ENCODE measurements at places on chromosomes 16 and 17.

- DNase-seq: no peak
Measured at GRCh38 chr16:56424404-56424764, 961 bp downstream of the AMFR start.

DNA sequence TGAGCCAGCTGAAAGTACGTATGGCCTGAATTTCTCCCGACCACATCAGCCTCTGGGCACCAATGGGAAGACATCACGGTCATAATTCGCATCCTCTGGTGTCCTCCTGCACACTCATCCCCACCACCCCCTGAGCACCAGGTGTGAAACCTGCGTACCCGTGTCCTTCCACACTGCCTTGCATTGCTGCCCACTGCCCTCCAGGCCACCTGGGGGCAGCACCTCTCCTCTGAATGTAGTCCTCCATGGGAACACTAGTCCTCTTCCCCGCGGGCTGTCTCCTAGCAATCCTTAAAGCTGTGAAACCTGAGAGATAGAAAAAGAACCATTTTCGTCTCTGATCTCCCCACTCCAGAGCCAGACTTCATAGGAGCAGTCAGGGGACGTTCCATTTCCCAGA lies 125.5 kb downstream of the ZNF18 start:
- no peak for DNase-seq

DNA sequence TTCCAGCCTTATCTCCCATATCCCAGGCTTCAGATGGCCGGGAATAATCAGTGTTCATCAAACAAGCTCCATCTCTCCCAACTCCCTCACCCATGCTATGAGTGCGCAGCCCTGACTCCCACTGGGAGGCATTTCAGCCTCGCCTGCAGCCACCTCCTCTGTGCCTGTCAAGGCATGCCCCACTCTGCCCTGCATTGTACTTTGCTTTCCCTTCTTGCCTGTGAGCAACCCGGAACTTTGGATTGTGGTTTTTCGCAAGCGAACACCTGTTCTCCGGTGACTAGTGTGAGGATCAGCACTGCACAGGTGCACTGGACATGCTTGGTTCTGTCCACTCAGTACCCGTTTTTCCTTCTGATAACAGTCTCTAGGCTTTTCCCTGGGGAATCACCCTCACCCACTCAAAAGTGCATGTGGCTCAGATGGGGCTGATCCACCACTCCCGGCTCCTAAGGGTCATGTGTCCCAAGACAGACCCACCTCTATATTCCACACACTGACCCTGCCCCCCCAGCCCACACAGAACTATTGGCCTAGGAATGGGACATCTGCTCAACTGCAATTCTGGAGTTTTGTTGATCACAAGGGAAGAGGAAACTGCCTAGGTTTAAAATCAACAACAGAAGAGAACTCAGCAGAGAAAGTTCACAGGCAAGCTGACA lies 9.1 kb downstream of the CHST6 start:
- DNase-seq: no peak

DNA sequence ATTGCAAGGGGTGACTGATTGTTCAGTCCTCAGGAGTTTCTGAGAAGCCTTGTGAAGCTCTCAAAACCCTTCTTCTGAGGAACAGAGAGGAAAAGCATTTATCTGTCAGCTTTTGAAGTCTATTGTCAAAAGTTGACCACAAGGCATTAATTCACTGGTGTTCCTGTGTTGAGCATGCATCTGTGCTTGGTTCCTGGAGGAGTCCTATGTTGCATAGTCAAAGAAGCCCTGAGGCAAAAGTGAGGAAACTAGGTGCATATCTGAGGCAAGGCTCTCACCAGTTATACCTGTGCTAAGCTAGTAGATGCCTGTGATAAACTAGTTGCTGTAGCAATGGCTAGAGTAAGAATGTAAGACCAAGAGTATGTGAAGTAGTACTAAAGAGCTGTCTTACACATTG lies 1.8 kb upstream of the HEATR6 start:
- DNase-seq: no peak

DNA sequence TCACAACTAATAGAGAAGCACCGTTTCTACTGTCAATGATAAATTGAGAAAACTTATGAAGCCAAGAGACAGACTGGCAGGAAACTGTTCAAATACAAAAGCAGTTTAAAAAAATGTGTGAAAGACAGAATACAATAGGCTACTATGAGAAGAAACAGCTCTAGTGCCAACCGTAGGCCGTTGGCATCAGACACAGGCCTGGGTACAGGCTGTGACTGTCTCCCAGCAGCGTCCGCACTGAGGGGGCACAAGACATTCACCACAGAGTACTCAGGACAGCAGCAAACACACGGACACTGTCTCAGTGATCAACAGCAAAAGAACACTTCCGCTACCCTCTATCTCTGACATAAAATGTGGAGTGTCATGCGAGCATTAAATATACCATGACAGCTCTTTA lies 7.8 kb upstream of the C1QBP start:
- no peak for DNase-seq

- DNase-seq: no peak
Measured at GRCh38 chr17:48799069-48799723, 17.8 kb downstream of the TTLL6 start.

DNA sequence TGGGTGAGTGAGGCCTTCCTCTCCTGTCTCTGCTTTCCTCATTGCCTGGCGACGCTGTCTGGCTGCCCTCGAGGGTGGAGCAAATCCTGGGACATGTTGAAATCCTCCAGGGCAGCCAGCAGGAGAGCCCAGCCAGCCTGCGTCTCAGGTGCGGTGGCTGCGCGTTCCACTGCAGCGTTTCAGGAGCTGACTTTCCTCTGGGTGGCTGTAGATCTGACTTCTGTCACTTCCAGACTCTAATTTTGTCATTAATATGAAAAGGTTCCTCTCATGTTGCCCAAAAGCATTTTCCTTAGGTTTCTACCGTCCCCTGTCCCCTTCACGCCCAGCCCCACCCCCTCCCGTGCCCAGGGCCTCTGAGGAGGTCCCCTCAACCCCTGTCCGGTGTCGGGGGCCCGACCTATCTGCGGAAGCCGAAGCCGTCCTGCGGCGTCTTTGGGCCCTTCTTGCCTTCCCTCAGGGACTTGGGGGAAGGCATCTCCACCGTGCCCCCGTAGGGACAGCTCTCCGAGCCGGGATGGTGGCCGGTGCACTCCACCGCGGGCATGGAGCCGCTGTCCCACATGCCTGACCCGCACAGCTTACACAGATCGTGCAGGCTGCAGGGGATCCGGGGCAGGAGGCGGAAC lies 95.1 kb downstream of the TBC1D16 start:
- no peak for DNase-seq

GRCh38 chr17:56298846-56299245 lies 145.6 kb downstream of the ANKFN1 start:
- DNase-seq: no peak

DNA sequence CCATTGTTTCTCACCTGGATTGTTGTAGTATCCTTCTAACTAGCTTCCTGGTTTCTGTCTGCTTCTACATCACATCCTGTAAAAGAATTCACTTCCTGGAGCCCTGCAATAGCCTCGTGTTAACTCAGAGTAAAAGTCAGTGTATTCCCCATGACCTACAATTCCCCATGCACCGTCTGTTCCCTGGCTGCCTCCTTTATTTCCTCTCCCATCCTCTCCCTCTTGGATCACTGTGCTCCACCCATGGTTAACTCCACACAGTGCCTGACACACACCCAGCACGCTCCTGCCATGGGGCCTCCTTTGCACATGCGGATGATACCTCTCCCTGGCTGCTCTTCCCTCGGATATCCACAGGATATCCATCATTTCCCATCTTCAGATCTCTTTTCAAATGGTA lies 301.4 kb upstream of the IRX3 start:
- no peak for DNase-seq

GRCh38 chr17:67183531-67183930 lies 61.5 kb downstream of the HELZ start:
- DNase-seq: no peak

- DNase-seq: no peak
Measured at GRCh38 chr16:28112908-28113307, 49.4 kb upstream of the GSG1L start.

- no peak for DNase-seq
Measured at GRCh38 chr17:42562388-42563142, 617 bp downstream of the COASY start.

GRCh38 chr17:57861000-57861789 lies 11.4 kb upstream of the MRPS23 start:
- DNase-seq: peak; percentile 35

DNA sequence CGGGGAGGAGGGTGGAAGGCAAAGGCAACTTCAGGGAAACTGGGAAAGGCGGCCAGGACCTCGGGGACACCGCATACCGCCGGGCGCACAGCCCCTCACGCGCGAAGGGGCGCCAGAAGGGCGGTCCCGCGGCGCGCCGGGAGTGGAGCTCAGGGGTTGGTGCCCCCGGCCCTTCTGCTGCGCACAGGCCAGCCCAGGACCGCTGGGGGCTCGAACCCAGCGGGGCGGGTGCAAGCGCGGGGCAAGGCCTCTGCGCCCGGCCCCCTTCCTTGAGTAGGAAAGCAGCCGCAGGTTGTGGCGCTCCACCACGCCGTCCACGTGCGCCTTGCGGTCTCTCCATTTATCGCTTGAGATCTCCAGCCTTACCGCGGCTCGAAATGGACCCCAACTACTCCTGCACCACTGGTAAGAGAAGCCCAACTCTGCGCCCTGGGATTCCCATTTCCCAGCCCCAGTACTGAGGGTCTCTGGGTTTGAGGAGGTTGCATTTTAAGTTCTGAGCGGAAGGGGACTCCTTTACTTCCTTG lies 3.0 kb upstream of the MT1A start:
- no peak for DNase-seq

- DNase-seq: no peak
Measured at GRCh38 chr17:41186872-41187271, 2.2 kb upstream of the KRTAP4-1 start.

DNA sequence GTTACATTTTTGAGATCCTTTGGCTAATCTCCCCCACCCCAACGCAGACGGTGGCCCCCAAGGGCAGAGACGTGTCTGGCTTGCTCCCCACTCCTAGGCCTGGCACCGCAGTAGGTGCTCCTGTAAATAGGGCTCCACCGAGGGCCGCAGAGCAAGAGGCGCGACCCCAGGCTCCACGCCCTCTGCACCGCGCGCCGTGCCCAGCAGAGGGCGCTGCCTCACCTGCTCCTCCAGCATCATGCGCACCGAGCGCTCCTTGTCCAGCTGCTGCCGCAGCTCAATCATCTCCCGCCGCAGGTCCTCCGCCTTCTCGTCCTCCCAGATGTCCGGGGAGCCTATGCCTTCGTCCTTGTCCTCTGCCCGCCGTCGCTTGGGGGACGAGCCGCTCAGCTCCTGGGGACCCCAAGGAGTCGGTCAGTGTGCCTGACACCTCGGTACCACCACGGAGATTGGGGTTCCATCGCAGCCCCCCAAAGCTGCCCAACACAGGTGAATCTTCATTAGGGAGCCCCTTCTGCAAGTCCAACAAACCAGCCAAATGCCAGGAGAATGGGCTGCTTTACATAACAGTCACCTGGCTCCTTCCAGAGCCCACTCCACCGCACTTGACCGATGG lies 11.2 kb downstream of the TFAP4 start:
- peak; percentile 52 for DNase-seq

DNA sequence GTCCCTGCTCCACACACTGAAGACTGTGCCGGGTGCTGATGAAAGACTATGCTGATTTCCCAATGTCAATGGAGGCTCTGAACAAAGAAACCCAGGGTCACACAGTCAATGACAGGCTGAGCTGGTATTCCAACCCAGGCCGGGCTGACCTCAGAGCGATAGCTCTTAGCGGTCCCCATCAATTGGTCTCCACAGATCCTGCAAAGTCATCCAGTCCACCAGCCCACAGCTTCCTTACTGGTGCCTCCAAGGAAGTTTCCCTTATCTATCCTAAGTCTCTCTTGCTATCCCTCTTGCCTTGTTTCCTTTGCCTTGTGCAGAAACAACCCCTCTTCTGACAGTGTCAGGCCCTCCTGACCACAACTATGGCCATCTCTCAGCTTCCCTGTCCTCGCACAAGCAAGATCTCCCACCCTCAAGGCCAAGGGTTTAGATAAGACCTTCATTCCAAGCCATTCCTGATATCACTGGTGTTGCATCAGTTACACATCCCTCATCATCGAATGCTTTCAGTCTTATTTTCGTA lies 52.7 kb upstream of the KSR1 start:
- DNase-seq: no peak

DNA sequence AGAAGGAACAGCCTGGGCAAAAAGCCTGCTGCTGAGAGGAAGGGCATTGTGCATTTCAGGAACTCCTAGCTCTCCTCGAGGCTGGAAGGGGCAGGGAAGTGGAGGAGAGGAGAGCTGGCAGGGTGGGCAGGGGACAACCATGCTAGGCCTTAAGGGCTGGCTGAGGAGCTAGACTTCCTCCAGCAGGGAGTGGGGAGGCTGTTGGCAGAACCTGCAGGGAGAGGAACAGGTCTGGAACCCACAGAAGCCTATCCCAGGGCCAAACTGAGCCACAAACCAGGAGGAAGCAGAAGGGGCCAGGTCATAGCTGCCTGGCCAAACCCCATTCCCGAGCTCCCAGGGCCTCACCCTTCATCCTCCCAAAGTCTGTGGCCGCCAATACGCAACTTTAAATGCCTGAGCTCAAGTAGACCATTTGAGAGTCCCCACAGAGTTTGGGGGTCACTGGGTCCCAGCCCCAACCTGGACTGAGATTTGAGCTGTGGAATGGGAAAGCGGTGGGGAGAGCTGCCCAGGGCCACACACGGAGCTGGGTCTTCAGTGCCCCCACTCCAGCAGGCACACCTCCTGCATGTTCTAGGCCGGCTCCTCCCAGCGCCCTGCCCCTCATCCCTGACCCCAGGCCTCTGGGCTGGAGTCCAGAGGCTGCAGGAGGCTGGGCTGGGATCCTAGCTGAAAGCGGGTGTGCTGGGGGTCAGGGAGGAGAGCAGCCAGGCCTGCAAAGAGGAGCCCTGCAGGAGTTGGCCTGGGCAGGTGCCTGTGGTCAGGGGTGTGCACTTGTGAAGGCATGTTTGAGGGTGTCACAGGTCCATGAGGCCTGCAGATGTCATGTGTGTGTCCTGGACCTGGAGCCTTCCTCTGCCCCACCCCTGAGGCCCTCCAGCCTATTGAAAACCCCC lies 4.5 kb downstream of the CDH5 start:
- DNase-seq: no peak

DNA sequence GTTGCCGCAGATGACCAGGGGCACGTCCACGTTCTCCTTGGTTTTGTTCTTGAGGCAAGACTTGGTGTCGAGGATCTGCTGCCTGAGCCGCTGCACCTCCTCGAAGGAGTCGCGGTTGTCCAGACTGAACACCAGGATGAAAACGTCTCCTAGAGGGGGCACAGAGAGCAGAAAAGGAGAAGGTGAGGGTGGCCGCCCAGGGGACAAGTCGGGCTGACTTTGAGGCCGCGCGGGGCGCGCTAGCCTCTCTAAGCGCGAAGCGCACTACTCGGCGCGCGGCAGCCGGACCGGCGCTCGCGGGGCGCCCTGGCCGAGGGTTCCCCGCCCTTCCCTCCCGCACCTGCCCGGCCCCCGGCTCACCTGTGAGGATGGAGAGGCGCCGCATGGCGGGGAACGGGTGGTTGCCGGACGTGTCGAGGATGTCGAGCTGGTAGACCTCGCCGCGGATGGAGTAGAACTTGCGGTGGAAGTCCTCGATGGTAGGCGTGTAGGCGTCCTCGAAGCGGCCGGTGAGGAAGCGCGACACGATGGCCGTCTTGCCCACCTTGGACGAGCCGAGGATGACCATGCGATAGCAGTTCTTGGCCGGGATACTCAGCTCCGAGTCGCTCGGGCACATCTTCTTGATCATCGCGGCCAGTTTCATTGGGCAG lies 533 bp downstream of the RASD1 start:
- DNase-seq: peak; percentile 15

GRCh38 chr16:6797223-6797622 lies 535.4 kb upstream of the RBFOX1 start:
- DNase-seq: no peak
